NCI-H2081 (cell line): ENCODE measurements at places on chromosomes 6 and 20.

- DNase-seq, result no peak
Observed at GRCh38 chr6:119463081-119463626, 113.6 kb upstream of the MAN1A1 start.

- no peak for DNase-seq
Observed at GRCh38 chr20:40814631-40814960, 125.6 kb upstream of the MAFB start.

DNA sequence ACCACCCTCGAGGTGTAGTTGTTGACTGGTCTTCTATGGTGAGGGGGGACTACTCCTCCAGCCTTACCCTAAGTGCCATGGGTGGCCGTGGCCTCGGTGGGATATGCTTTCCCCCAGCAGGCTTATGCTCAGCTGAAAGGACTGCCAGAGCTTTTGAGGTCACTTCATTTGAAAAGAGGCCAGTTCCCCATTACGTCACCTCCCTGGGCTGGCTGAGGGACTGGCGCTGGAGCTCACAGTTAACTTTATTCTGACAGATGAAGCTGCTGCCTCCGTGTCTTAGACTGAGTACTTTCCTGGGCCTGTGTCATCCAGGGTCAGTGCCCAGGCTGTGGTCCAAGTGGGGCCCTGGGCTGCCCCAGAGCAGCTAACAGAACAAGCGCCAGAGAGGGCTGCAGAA, 42.8 kb upstream of the PCMTD2 start:
- DNase-seq, result no peak

DNA sequence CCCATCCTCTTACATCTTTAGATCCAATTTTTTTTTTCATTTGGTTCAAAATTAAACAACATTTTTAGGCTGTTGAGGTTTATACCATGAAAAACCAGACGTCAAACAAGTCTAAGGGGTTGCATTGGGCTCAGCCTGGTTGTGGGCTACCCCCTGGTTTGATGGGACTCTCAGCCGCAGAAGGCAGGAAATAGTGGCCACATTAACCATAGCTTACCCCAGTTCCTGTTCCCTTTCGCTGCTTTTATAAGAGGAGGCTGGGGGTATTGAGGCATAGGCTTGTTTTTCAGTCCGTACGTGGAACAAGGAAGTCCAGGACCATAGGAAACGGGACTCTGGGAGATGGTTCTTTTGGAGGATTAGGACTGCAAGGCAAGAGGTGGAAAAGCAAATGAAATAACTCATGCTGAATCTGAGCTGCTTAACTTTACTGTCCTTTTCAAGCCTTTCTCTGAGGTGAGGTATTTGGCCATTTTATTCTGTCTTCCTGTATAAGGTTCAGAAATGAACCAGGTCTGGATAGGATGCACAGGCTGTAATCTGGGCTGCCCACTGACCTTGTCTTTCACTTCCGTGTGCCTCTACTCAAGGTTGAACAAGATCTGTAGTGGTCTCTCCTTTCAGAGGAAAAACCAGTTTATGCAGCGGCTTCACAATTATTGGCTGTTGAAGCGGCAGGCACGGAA, 7.7 kb downstream of the BRPF3 start:
- DNase-seq, result no peak

GRCh38 chr6:54248319-54248718, 59.9 kb upstream of the TINAG start:
- no peak for DNase-seq

GRCh38 chr6:137233911-137234863, 15.0 kb upstream of the IFNGR1 start:
- no peak for DNase-seq

DNA sequence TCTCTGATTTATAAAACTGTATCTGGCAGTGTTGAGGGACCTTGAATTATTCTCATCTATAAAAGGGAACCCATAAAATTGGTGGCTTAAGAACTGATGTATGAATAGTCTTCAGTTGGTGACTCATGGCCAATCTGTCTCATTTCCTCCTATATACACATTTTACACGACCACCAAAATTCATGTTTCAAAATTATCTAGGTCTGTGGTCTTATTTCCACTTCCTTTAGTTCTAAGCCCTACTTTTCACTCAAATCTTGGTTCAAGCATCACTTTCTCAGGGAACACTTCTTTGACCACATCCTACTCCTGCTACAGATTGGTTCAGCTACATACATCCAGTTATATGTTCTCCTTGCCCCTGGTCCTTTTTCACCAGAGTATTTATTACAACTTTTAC, 18.6 kb upstream of the ENPP1 start:
- no peak for DNase-seq

- no peak for DNase-seq
Observed at GRCh38 chr6:115891111-115891669, 169.5 kb downstream of the FRK start.

DNA sequence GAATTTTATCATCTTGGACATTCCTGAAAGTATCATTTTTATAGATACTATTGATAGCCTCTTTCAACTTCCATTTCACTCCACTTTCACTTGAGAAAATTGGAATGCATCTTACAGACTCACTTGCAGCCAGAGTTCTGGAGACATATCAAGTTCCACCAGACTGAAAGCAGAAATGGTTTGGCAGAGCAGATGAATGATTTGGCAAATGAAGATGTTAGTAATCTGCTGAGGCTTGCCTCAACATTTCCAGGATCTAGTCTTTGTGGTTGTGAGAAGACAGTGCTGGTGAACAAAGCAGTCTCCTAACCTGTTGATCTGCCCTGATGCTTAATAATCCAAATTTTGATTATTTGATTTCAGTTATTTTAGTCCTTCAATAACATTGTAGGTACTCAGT, 202.6 kb downstream of the TRDN start:
- DNase-seq, result no peak

DNA sequence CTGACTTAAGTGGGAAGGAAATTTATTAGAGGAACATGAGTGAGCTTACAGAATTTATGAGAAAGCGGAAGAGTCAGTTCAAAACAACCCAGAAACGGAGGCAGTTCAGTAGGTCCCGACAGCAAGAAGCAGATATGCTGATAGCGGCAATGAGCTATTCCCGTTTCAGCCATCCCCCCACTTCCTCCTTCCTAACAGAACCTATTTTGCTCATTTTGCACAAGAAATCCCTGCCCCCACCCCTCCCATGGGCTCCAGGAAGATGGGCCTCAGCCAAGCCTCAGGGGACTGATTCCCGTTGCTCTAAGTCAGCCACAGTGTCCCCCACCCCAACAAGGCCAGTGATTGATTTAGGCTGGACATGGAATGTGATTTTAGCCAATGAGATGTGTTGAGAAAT, 157.5 kb downstream of the CEBPB start:
- no peak for DNase-seq

GRCh38 chr6:138512609-138513008, 13.3 kb upstream of the NHSL1 start:
- no peak for DNase-seq

- DNase-seq, result no peak
Observed at GRCh38 chr20:21315138-21315537, 12.0 kb downstream of the XRN2 start.

DNA sequence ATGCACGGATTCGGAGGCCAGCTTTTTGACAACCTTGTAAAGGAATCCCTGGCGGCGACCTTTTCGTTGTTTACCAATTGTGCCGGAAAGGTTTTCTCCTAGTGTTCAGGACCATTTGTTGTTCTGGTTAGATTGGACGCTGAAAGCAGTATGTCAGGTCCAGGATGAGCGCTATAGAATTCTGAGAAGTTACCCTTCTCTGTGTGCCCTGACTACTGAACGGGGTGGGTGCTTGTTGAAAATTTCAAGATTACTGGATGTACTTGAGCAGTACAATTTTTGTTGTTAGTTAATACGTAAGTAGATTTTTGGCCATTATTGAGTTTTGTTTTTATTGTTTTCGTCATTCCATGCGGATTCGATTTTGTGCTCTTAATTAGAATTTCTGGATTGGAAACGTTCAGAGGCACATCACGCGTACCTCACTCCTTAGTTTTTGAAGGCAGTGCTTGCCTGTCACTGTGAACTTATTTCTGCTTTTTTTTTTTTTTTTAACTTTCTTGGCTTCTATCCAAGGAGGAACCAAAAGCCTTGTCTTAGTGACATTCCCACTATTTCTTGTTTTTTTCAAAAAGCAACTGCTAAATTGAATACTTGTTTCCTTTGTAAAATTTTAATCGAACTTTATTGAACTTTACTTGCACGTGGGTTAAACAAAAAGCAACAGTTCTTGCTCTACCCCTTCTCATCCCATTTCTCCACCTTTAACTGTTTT, 898 bp downstream of the XRN2 start:
- DNase-seq, result no peak

- no peak for DNase-seq
Observed at GRCh38 chr6:39852324-39852723, 60.1 kb downstream of the DAAM2 start.

DNA sequence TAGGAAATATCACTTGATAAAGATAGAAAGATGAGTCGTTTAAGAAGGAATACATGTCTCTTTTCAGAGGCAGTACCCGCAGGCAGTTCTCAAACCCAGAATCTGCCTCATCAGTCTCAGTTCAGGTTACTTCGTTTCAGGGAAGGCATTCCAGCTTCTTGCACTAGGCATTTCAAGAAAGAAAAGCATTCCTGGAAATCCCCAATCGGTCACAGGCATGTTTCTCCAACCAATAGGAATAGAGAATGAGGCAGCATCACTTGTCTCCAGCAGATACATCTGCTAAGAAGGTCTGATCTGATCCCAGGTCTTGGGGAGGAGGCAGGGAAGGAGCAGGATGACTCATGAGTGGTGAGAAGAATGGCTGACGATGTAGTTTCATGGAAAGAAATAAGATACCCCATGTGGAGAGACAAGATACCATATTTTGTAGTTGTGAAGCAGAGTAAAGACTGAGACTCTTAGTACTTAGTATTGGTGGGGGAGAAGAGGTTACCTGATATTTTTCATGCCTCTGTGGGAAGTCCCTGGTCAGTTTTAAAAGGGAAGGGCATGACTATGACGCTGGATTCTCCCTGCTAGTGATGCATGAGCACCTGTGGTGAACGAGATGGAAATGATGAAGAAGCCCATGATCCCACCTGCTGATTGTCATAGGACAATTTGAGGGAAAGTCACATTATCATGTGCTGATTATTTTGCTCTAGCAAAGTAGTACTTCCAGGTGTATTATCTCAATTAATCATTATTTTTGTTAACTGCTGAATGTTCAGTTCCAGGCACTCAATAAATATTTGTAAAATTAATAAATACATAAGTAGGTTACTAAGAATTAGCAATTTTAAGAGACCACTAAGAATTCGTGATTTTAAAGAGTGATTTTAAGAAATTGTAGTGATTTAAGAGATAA, 20.3 kb upstream of the HLA-DRB1 start:
- peak; percentile 8 for DNase-seq

DNA sequence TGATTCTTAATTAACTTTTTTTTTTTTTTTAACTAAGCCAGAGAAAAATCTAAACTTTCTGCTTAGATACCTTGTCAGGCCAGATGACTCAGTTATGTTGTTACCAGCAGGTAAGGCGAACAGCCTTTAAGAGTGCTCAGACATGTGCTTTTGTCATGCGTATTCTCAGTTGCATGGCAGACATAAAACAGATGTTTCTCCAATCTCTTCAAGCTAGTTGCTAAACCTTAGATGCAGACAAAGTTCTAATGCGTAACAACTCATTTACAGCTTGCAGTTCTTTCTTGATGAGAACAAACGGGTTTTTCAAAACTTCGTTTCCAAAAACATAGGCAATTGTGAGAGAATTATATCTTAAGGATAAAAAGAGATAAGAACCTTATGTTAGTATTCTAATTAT, 49.6 kb upstream of the GFRAL start:
- DNase-seq, result no peak

GRCh38 chr6:145815309-145816274, 997 bp upstream of the FBXO30 start:
- DNase-seq, result peak; percentile 0

GRCh38 chr6:25403150-25403549, 124.0 kb downstream of the CARMIL1 start:
- DNase-seq, result no peak

GRCh38 chr20:38144598-38144973, 20.5 kb downstream of the TGM2 start:
- no peak for DNase-seq

- peak; percentile 26 for DNase-seq
Observed at GRCh38 chr6:157069585-157069984, 253.7 kb downstream of the TMEM242 start.

GRCh38 chr6:127119102-127120022, 891 bp downstream of the RSPO3 start:
- DNase-seq, result peak; percentile 7

DNA sequence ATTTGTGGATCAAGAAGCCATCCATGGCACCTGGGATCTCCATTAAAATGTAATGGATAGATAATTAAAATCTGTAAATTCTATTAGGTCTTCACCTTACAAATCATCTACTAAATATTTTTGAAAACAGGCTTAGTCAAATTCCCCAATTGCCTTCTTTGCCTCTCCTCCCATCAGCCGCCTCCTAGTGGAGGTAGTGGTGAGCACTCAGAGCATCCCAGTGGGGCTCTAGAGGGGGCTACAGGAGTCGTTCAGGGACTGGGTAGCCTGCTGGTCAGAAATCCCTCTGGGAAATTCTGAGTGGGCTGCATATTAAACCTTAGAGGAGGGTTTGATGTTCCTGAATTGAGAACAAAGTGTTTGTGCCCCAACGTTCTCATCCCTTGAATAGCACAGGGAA, 20.8 kb upstream of the PAX1 start:
- no peak for DNase-seq

DNA sequence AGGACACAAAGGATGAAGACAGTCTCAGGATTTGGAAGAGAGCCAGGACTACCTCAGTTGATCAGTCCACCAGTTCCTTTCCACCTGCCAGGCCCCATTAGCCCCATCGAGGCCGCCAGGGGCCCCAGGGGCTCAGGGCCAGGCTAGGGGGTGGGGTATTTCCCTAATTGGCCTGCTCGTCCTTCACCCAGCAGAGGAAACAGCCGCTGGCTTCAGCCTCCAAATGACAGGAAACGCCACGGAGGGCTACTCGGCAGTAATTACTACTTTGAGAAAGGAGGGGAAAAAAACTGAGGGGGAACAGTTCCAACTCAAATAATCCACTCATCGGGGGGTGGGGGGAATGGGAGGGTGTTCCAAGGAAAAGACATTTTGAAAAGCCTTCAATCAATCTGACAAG, 42.7 kb downstream of the MAFB start:
- no peak for DNase-seq

DNA sequence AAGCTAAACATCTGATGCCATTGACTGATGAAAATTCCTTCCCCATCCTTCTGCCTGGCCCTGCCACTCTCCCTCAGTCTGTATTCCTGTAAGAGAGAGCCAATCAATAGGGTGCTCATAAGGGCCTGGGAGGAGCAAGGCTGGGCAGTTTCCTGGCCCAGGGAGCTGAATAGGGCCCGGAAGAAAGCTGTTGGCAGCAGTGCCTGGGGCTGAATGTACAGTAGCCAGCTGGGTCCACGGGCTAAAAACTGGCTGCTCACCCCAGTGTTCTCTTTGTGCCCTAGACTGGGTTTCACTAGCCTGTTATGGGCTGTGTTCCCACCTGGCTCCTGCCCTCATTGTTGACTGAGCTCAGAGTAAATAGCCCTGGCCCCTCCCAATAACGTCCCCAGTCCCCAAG, 1.7 kb upstream of the WFDC2 start:
- DNase-seq, result peak; percentile 83
